ENCODE measurements at places on chromosomes 12 and 14. TPM values are rescaled to one million over a fixed set of nuclear protein-coding genes. Genes with fewer than 3 reads are reported as not detected.

- H3K27ac ChIP-seq, result no peak overlapping the region
- no peaks in the 10 kb centered on the region for H3K36me3 ChIP-seq
- DNase-seq, result no peak
- H3K27me3 ChIP-seq, result no peaks in the 10 kb centered on the region
- peaks cover 8% of the 10 kb centered on the region for H3K4me1 ChIP-seq
- no peak overlapping the region for H3K4me3 ChIP-seq
These were observed 8.0 kb downstream of the ASPG start for GRCh38 chr14:104093366-104094055.

- DNase-seq, result no peak
- no peaks in the 10 kb centered on the region for H3K36me3 ChIP-seq
- H3K27ac ChIP-seq, result no peak overlapping the region
- H3K4me1 ChIP-seq, result no peaks in the 10 kb centered on the region
- no peak overlapping the region for H3K4me3 ChIP-seq
- H3K27me3 ChIP-seq, result no peaks in the 10 kb centered on the region
These were observed 99.5 kb downstream of the PDZRN4 start for GRCh38 chr12:41287500-41288141.

DNA sequence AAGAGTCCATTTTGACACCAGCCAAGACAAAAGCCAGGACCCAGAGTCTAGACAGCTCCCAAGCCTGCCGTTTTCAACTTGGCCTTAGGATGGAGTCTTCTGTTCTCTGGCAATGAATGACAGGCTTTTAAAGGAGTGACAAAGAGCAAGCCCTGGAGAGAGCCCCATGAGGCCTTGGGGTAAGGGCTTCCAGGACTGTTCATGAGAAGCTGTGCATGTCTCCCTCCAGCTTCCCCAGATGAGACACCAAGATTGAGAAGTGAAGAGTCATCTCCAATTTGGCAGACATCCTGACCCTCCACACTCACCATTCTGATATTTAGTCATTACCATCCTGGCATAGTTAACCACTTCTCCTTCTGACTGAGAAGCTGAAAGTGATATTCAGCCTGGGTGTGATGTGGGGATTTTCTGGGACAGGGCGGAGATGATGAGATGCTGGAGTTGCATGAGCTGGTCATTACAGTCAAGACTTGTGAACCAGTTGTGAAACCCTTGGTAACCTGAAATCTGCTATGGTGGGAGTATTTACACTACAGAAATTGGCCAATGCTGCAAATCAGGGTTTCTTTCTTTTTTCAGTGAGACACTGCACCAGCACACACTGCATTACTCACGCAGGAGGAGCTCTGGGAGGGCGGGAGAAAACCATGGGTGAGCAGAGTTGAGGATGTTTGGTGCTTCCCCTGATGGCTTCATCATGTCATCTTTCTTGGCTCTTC, 77.8 kb downstream of the VCPKMT start:
- no peak overlapping the region for H3K4me3 ChIP-seq
- peak; percentile 10 for DNase-seq
- peak overlapping the region; percentile 28 for H3K27ac ChIP-seq
- no peaks in the 10 kb centered on the region for H3K36me3 ChIP-seq
- no peaks in the 10 kb centered on the region for H3K27me3 ChIP-seq
- peaks cover 59% of the 10 kb centered on the region for H3K4me1 ChIP-seq

DNA sequence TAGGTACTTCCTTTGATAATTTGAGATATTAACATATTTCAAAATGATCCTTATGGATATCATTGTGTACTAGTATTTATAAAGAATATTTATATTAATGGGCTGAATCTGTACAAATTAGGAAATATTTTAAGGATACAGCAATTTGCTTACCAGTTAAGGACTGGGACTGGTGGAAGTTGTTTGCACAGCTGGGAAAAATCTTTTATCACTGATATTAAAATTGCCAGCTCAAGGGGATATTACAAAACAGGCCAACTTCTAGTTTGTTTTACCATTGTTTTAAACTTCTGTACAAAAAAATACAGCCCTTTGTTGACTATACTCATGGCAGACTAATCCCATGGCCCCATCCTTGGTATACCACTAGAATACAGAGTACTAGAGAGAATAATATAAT, 133.2 kb upstream of the DDHD1 start:
- no peaks in the 10 kb centered on the region for H3K4me1 ChIP-seq
- no peaks in the 10 kb centered on the region for H3K27me3 ChIP-seq
- DNase-seq, result no peak
- H3K36me3 ChIP-seq, result no peaks in the 10 kb centered on the region
- no peak overlapping the region for H3K27ac ChIP-seq
- H3K4me3 ChIP-seq, result no peak overlapping the region

GRCh38 chr12:34126239-34126641, 103.9 kb downstream of the ALG10 start:
- no peak overlapping the region for H3K27ac ChIP-seq
- no peak for DNase-seq
- H3K4me1 ChIP-seq, result peaks cover 14% of the 10 kb centered on the region
- no peaks in the 10 kb centered on the region for H3K27me3 ChIP-seq
- H3K36me3 ChIP-seq, result no peaks in the 10 kb centered on the region

- H3K4me3 ChIP-seq, result no peak overlapping the region
- no peak for DNase-seq
- no peaks in the 10 kb centered on the region for H3K27me3 ChIP-seq
- no peaks in the 10 kb centered on the region for H3K4me1 ChIP-seq
These were observed 271.4 kb downstream of the NAV3 start for GRCh38 chr12:78101946-78102635.

DNA sequence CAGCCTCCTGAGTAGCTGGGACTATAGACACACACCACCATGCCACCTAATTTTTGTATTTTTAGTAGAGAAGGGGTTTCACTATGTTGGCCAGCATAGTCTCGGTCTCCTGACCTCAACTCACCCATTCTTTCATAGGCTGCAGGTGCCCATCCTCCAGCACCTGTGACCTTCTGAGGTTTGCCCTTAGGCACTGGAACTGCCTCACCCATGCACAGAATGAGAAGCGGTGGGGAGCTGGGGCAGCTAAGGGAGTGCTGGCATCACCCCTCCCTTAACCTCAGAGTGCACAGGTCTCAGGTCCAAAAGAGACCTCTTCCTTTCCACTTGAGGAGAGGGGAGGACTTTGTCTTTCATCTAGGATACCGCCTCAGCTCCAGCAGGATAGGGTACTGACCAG, 177.4 kb upstream of the CCDC198 start:
- H3K27me3 ChIP-seq, result no peaks in the 10 kb centered on the region
- H3K4me1 ChIP-seq, result no peaks in the 10 kb centered on the region
- H3K36me3 ChIP-seq, result no peaks in the 10 kb centered on the region
- no peak for DNase-seq

GRCh38 chr14:68683326-68683725, 109.5 kb downstream of the ZFP36L1 start:
- no peak for DNase-seq
- peaks cover 58% of the 10 kb centered on the region for H3K4me1 ChIP-seq
- H3K27ac ChIP-seq, result peak overlapping the region; percentile 70
- H3K4me3 ChIP-seq, result no peak overlapping the region
- no peaks in the 10 kb centered on the region for H3K36me3 ChIP-seq

GRCh38 chr14:79734151-79734550, 477.2 kb downstream of the DIO2 start:
- H3K27me3 ChIP-seq, result no peaks in the 10 kb centered on the region
- DNase-seq, result no peak
- H3K27ac ChIP-seq, result no peak overlapping the region
- H3K4me1 ChIP-seq, result no peaks in the 10 kb centered on the region
- H3K4me3 ChIP-seq, result no peak overlapping the region
- H3K36me3 ChIP-seq, result no peaks in the 10 kb centered on the region

DNA sequence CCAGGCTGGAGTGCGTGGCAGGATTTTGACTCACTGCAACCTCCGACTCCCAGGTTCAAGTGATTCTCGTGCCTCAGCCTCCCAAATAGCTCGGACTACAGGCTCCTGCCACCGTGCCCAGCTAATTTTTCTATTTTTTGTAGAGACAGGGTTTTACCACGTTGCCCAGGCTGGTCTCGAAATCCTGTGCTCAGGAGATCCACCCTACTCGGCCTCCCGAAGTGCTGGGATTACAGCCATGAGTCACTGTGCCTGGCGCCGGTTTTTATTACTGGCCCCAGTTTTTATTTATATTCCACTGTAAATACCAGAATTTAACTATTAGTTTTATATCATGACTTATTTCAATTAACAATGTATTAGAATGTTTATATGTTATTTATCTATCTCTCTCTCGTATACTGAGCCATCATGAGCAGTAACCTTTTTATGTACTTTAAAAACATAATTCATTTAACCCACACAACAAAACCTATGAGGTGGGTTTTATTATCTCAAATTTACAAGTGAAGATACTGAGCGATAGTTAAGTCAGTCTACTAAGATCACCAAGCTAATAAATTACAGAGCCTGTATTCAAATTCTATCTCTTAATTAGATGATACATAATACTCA, 47.8 kb downstream of the HECTD1 start:
- H3K27me3 ChIP-seq, result no peaks in the 10 kb centered on the region
- no peak overlapping the region for H3K4me3 ChIP-seq
- DNase-seq, result no peak
- H3K27ac ChIP-seq, result no peak overlapping the region

DNA sequence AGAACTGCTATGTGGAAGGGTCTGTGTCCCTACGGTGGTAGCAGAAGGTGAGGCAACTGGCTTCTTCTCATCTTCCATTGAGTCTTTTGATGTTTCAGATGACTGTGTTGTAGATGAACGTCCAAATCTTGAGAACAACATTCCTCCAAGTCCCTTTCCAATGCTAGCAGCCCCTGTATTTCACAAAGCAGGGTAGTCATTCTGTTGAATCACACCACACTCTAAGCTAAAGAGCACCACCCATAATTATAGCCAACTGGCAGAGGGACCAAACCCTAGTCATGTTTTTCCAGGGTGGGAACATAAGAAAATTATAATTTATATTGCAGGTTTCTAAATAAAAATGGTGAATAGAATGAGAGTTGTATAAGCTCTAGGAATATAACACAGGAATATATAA, 98.7 kb downstream of the DDHD1 start:
- H3K4me3 ChIP-seq, result no peak overlapping the region
- no peak for DNase-seq
- peaks cover 22% of the 10 kb centered on the region for H3K36me3 ChIP-seq
- no peak overlapping the region for H3K27ac ChIP-seq
- H3K27me3 ChIP-seq, result no peaks in the 10 kb centered on the region

DNA sequence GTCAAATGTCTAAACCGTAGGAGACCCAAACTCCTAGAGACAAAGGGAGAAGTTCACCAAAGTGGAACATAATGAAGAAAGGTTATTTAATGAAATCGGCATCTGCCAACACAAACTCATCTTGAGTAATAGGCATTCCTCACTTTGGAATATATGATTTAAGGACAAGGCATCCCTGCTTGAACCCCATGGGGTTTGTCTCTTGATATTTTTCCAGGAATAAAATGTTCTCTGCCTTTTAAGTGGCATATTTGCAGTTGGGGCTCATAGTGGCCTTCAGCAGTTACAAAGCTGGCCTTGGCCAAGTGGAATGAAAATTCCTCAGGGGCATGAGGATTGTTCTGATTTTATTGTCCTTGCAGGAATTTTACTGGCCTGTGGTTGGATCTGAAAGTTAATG, 7.1 kb downstream of the POP5 start:
- no peak for DNase-seq
- no peak overlapping the region for H3K4me3 ChIP-seq
- H3K27me3 ChIP-seq, result no peaks in the 10 kb centered on the region
- no peaks in the 10 kb centered on the region for H3K4me1 ChIP-seq
- peaks cover 78% of the 10 kb centered on the region for H3K36me3 ChIP-seq
- H3K27ac ChIP-seq, result no peak overlapping the region

The CCDC177 gene
- not detected for total RNA-seq

The CLEC14A gene
- not detected for total RNA-seq

The BICDL1 gene
- 153 TPM for total RNA-seq

The JAG2 gene
- total RNA-seq, result 0.29 TPM

The CCDC38 gene
- 1.0 TPM for total RNA-seq

The WNT5B gene
- not detected for total RNA-seq

The TRIM9 gene
- 0.55 TPM for total RNA-seq

The KRT75 gene
- not detected for total RNA-seq

The AQP6 gene
- not detected for total RNA-seq

The TMEM229B gene
- total RNA-seq, result 35.8 TPM

The NKX2-1 gene
- not detected for total RNA-seq

Data from CD4-positive, alpha-beta memory T cell (primary cell).